Stimulated activated CD4-positive, alpha-beta T cell treated with anti-CD3 and anti-CD28 coated beads, Interleukin-4, amount 100 ng/mL, for 48 hours (primary cell): ENCODE measurements at places on chromosomes 5 and 9.

DNA sequence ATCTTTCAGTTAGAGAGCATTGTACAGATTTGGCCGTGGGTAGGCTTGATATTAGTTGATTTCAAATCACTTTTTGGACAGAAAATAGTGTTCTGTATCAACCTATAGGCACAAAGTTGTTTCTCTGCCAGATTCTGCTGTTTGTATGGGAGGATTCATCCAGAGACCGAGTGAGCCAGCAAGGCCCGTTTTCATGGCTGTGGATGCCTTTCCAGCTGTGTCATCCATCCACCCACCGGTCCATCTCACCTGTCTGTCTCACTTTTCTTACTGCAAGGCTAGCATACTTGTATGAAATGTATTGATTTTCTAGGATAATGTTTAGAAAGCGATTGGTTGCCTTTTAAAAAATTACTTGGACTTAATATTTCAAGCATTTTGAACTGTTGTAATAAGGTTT, 34.4 kb downstream of the ICE1 start:
- no peak for DNase-seq

DNA sequence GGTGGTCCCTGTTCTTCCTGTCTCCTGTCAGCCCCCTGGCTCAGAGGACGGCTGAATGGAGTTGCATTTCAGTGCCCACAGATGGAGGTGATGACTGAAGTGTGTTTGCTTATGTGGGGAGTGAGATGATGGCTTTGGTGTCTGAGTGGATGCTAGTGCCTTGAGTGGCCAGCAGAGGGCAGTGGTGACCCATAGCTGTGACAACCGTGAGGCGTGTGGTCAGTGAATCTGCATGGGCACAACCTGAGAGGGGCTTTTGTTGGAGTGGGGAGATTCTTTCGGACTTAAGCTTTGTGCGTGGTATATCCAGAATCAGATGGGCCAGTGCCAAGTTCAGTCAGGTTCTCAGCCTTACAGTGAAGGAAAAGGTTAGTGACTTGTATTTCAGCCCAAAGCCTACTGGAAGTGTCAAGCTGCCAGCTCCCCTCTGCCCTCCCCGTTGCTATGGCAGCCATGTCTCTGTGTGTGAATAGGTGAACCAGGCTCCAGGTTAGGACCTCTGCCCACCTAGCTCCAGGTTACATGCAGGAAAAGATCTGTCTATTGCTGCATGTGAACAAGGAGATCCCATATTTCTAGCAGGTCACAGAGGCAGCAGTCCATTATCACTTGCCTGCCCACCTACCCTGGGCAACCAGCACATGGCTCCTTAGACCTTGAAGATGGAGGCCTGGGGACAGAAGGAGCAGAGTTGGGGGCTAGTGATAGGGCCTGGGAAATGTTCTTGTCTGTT, 14.7 kb upstream of the CXXC5 start:
- DNase-seq: no peak

DNA sequence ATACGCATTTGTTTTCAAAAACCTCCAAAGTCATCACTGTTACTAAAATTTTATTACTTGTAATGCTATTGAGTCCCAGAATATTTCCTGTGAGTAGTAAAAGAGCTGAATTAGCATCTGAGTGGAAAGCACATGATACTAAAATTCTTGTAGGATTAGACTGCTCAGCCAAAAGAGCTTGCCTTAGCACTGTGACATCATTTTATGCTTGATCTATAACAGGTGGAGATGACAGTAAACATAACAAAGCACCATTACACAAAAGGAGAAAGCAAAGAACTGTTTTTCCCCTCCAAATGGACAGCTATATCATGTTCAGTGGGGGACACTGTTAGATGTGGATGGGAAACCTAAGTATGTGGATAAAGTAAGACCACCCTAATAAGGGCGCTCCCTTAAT, 5.8 kb upstream of the JAK2 start:
- no peak for DNase-seq

- no peak for DNase-seq
These were observed 69.1 kb upstream of the NR4A3 start for GRCh38 chr9:99752417-99753109.
